ENCODE measurements at places on chromosomes 6 and 20. TPM values are rescaled to one million over a fixed set of nuclear protein-coding genes. Genes with fewer than 3 reads are reported as not detected.

The ATAT1 gene
- 3.3 TPM for total RNA-seq

The XKR7 gene
- total RNA-seq: not detected

The RALGAPB gene
- total RNA-seq: 32.8 TPM

The NNAT gene
- 2.8 TPM for total RNA-seq

The RFX6 gene
- not detected for total RNA-seq

The CD40 gene
- 0.28 TPM for total RNA-seq

The MBOAT1 gene
- total RNA-seq: 4.7 TPM

The SPATA25 gene
- not detected for total RNA-seq

The NMBR gene
- not detected for total RNA-seq

The SAMD10 gene
- 0.54 TPM for total RNA-seq

The ZKSCAN4 gene
- 4.7 TPM for total RNA-seq

The TNF gene
- not detected for total RNA-seq

The TBC1D32 gene
- 7.2 TPM for total RNA-seq

The KIAA1755 gene
- 2.5 TPM for total RNA-seq

The CALHM6 gene
- total RNA-seq: 0.83 TPM

The RAMACL gene
- total RNA-seq: 1.1 TPM

The OLIG3 gene
- not detected for total RNA-seq

The ABCF1 gene
- 47.5 TPM for total RNA-seq

The KCNK16 gene
- total RNA-seq: not detected

The LRRC73 gene
- total RNA-seq: under 0.01 TPM

The CLPSL1 gene
- total RNA-seq: not detected

The AGER gene
- 0.28 TPM for total RNA-seq

The ALDH8A1 gene
- total RNA-seq: under 0.01 TPM

The PTGIS gene
- 1.6 TPM for total RNA-seq

The MAS1 gene
- not detected for total RNA-seq

The GGTLC1 gene
- not detected for total RNA-seq

The POPDC3 gene
- 25.8 TPM for total RNA-seq

The CPXM1 gene
- total RNA-seq: 0.83 TPM

The CLPSL2 gene
- not detected for total RNA-seq

The PTPRT gene
- not detected for total RNA-seq

The CDH22 gene
- total RNA-seq: not detected

The CNR1 gene
- not detected for total RNA-seq

The PTCRA gene
- total RNA-seq: not detected

The TLDC2 gene
- 0.18 TPM for total RNA-seq

The CFAP206 gene
- 0.28 TPM for total RNA-seq

The AIF1 gene
- total RNA-seq: not detected

The SLC17A2 gene
- not detected for total RNA-seq

The FNDC1 gene
- total RNA-seq: not detected
